ENCODE measurements at places on chromosomes 2 and 18.

DNA sequence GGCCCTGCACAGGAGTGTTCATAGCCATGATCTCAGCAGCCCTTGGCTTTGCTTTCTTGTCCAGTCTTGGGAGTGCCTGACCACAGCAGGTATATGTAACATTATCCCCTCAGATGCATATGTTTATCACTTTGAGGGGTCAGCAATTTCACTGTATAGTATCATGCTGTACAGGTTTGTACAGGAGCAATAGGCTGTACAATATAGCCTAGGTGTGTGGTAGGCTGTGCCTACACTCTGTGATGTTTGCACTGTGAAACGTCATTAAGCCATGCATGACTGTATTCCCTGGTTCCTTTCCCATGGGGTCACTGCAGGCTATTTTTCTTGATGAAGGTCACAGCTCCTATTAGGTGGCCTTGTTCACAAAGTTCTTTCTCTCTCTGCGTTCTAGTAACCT, 4.7 kb upstream of the IL36G start:
- DNase-seq = no peak

DNA sequence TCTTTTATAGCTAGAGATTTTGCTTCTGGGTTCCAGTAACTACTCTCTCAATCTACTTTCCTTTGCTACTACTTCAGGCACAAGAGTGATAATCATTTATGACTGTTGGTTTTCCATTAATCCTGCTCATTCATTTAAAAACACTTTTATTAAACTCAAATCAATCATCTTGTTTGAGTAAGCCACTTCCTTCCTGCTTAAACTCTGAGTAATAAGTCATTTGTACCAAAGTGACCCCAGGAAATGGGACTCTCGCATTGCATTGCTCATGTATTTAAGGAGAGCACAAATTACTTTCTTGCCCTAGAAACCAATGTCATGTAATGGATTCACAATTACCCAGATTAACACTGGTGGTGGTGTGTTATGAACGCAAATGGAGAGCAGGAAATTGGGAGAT, 270.7 kb upstream of the HNMT start:
- DNase-seq = no peak

DNA sequence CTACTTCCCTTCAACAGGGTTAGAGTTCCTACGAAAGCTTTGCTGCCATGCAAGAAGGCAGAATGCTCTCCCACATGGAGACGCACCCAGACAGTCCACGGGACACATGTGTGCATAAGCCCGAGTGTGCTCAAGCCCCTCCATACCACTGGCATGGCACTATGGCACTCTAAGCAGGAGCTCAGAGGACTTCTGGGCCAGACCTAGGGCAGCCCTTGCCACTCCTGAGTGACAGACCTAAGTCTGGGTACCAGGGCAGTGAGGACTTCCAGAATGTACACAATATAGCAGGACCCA, 11.4 kb upstream of the ARID5A start:
- DNase-seq = no peak

GRCh38 chr2:30259827-30260679, 28.7 kb downstream of the LBH start:
- DNase-seq = no peak

DNA sequence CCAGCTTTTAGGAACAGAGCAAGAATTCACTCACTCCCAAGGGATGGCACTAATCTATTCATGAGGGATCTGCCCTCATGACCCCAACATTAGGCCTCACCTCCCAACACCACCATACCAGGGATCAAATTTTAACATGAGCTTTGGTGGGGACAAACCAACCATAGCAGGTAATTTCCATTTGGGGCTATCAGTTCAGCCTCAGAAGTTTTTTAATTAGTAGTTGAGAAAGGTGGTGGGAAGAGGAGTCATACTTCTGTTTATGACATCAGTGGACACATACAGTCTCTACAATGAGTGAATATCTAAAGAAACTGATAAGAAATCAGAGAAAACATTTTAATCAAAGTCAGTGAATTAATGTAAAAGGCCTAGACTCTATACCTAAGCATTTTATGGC, 59.6 kb upstream of the EMILIN2 start:
- no peak for DNase-seq

DNA sequence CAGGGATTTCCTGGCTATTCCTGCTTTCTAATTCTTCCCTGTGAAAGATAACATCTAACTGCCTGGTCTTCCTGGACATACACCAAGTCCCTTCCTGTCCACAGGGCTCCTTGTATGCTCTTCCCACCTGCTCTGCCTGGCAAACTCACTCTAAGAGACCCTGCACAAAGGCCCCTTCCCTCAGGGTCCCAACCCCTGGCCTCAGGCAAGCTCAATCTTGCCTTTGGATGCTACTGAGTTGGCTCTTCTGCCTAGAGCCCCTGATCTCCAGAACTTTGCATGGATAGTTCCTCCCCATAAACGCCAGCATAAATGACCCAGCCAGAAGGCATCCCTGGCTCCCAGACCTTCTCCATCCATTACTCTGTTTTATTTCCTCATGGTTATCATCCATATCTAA, 98.3 kb upstream of the OTOS start:
- DNase-seq = no peak
